8988T (cell line): ENCODE measurements at places on chromosomes 2 and 18.

- DNase-seq, result no peak
These were observed 1.1 kb upstream of the NEDD4L start for GRCh38 chr18:58042826-58043490.

DNA sequence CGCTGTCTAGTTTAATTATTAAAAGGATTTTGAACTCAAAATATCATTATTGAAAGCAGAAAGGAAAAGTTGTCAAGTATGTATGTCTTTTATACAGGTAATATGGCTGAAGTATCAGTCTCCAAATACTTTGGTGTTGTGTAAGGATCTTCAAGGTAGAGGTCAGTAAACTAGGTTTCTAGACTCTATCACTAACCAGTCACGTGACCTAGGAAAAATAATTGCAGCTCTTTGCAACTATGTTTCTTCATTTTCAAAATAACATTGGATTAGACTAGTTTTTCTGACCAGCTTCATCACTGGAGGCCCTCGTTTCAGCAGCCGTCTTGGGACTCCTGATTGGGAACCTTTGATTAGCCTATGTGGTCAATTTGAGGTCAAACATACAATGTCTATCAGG lies 21.4 kb upstream of the MTX2 start:
- no peak for DNase-seq

- no peak for DNase-seq
These were observed 457.7 kb downstream of the CBLN2 start for GRCh38 chr18:72086421-72086820.

GRCh38 chr2:51995293-51995692 lies 963.4 kb upstream of the NRXN1 start:
- no peak for DNase-seq

DNA sequence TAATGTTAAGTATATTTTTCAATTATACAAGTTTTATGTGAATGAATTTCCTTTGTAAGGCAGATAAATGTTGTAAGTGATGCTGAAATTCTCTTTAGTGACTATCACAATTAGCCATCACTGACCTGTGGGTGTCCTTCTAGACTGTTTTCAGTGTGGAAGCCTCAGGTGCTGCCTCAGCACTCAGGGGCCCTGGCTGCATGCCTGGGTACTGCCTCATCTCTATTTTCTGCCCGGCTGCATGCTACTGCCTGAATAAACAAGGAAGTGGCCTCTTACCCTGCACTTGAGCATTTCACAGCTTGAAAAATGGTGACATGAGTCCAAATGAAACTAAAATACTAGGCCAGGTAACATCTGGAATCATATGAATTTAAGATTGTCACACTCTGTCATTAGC lies 787.6 kb upstream of the SALL3 start:
- DNase-seq, result no peak

GRCh38 chr2:74391209-74391579 lies 11.1 kb upstream of the DCTN1 start:
- no peak for DNase-seq

DNA sequence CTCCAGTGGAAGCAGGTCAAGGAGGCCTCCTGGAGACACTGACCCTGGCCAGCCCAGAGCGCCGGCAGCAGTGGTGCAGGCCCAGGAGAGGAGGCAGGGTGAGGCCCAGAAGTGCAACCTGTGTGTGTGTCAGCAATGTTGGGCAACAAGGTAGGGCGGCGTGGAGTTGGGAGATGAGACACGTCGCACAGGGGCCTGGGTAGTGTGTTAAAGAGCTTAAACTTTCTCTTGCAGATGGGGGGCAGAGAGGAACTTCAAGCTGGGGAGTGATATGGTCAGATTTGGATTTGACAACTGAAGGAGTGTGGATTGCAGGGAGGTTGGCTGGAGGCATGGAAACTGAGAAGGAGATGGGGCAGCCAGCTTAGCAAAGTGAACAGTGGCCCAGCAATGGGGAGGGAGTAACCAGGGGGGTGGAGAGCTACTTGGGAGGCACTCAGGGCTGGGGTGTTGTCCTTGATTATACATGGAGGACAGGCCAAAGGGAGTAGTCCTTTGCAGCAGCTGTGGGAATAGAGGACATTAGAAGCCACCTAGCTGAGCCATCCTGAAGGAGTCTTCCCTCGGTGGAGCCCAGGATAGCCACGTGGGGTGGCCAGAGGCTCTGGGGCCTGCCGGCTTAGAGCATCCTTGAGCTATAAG lies 278.6 kb upstream of the HS6ST1 start:
- no peak for DNase-seq

DNA sequence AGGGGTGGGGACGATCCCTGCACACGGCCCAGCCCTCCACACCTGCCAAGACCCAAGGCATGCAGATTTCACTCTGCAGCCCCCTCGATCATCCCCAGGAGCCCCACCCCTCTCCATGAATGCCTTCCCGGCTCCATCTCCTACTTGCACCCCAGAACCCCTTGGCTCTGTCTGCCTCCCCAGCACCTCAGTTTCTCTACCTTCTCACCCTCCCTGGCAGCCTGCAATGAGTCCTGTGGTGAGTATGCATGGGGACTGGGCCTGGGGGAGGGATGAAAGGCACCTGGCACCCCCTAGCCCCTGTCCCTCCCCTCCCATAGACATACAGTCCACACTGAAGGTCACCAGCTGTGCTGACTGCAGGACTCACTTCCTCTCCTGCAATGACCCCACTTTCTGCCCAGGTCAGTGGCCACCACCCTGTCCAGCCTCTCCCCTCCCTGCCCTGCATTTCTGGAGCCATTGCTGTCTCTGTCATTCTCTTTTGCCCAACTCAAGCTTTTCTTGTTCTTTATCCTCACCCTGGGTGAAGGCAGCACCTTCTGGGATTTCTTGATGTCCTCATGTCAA lies 1.0 kb downstream of the TEX51 start:
- DNase-seq, result no peak

DNA sequence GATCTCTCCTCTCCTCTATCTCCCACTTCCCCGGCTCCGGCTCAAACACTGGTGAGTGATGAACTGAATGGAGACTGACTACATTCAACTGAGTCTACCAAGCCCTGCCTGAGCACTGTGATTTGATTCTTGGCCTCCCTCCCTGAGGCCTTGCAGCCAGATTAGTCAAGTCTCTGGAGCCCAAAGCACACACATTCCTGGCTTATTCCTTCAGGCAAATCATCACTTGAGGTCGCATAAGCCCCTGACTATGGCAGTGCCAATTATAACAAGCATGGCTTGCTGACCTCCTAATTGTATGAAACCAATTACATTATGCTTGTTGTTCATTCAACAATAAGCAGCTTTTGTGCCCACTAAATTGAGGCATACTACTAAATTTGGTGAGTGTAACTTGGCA lies 34.6 kb downstream of the EFEMP1 start:
- DNase-seq, result no peak

DNA sequence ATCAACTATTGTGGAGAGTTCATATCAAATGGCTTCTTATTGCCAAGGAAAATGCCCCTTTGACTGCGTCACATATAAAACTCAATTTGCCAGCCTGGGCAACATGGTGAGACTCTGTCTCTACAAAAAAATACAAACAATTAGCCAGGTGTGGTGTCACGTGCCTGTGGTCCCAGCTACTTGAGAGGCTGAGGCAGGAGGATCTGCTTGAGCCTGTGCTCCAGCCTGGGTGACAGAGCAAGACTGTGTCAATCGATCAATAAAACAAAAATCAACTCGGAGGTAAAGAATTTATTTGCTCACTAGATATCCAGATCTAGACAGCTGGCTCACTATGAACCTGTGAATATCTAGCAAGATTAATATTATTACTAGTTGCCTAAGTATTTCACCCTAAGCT lies 1.7 kb upstream of the ZCCHC2 start:
- no peak for DNase-seq

DNA sequence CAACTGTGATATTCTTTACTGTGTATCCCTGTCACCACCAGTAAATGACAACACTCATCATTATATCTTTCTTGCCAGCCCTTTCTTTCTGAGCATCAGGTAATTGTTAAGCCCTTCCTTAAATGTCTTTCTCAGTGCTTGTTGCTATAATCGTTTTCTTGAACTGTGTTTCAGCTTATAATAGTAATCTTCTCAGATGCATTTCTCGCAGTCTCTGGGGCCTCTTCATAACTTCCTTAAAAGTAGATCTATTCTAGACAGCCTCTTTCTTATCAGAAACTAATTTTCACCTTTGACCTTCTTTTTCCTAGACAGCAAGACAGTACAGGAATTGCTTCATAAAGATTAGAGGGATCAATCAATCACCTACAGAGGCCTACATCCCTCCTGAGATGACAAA lies 648.1 kb downstream of the CPS1 start:
- DNase-seq, result no peak

DNA sequence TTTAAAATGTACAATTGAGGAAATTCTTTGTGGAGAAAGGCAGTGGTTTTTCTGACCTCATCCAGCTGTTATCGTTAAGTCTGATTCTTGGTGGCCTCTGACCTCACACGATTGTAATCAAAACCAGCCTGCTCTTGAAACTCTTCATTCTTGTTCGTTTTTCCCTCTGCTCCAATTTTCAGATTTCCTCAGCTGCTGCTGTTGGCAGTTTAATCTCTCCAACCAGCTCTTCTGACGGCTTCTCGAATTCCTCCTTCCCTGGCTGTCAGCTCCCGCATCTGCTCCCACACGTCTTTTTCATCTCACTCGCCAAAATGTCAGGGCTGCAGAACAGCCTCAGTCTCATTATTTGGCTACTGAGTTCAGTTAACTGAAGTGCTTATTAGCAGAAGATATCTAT lies 136.1 kb downstream of the DCDC2C start:
- DNase-seq, result no peak

- DNase-seq, result no peak
These were observed 50.0 kb downstream of the KCNE4 start for GRCh38 chr2:223102040-223102400.

GRCh38 chr2:8999797-9000196 lies 3.7 kb downstream of the MBOAT2 start:
- no peak for DNase-seq

- DNase-seq, result no peak
These were observed 3.8 kb upstream of the LPIN2 start for GRCh38 chr18:3016585-3017297.

DNA sequence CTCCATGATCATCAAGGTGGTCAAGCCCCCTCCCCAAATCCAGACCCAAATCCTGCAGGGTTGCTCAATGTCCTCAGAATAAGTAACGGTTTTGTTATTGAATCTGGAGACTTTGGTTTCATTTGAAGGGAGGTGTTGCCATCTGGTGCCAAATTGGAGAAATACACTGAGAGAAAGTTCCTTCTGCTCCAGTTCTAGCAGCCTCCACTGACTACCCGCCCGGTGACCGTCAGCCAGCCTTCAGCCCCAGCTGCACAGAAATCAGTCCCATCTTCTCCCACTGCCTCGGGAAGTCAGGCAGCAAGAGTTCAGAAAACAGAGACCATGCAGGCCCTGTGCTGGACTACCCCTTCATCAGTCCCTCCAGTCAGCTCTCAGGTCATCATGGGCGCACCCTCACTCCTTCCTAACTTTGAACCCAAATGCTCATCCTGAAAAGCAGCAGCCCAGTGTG lies 38.7 kb downstream of the PKDCC start:
- DNase-seq, result no peak

GRCh38 chr2:235675678-235676535 lies 182.1 kb downstream of the AGAP1 start:
- DNase-seq, result no peak

DNA sequence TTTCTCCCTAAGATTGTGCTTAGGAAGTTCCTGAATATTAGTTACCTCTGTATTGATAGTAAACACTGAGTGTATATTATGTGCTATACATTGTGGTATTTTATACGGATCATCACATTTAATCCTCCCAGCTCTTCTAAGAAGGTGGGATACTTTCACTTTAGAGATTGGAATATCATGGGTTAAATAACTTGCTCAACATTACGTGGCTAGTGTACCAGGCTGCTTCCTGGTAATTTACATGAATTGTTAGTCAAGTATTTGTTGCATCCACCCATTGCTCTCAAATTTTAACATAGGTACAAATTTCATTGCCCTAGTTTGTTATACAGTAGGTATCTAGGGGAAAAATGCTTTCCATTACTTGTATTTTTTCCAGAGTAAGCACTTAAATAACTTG lies 21.4 kb downstream of the FAM98A start:
- DNase-seq, result no peak

GRCh38 chr2:235187806-235188205 lies 236.0 kb downstream of the SH3BP4 start:
- DNase-seq, result no peak

GRCh38 chr18:40866013-40866645 lies 1088.9 kb upstream of the PIK3C3 start:
- no peak for DNase-seq

GRCh38 chr2:131349021-131349420 lies 14.9 kb downstream of the RAB6D start:
- DNase-seq, result no peak

GRCh38 chr2:119716284-119716672 lies 37.3 kb downstream of the TMEM177 start:
- DNase-seq, result no peak

GRCh38 chr2:122703676-122704075 lies 948.2 kb downstream of the TSN start:
- DNase-seq, result no peak

DNA sequence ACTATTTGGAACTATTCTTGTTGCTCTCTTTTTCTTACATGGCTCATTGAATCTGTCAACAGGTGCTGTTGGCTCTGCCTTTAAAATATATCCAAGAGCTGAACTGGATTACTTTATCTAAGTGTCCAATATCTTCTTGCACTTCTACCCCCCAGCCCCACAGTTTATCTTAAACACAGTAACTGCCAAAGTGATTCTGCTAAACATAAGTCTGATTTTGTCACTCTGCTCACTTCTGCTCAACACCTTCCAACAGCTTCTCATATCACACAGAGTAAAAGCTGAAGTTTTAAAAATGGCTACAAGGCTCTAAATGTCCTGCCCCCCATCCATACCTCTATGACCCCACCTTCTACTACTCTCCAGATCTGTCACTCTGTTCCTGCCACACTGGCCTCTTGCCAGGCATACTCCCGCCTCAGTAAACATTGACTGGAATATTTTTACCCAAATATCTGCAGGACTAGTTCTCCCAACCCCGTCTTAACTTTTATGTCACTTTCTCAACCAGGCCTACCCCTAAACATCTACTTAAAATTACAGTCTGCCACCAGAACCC lies 130.7 kb downstream of the CCDC148 start:
- no peak for DNase-seq
